ENCODE measurements at places on chromosomes 5 and 9.

DNA sequence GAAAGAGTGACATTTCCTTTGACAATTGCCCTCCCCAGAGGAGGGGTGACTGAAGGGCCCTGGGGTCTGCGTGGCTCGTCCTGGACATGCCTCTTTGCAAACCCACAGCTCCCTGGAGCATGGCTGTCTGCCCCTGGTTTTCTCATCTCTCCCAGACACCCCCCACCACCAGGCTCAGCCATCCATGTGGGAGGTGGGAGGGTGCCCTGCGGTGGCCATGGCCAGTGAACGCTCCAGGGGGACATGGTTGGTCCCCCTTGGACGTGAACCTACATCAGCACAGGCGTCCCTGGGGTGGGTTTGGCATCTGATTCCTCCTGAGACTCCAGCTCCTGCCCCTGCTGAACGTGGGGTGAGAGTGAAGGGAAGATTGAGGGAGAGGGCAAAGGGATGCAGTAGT is 67.7 kb upstream of the LMX1B start:
- DNase-seq = no peak

- no peak for DNase-seq
Measured at GRCh38 chr5:74148321-74148720, 492.2 kb downstream of the ENC1 start.

GRCh38 chr5:115583474-115583873 is 18.8 kb downstream of the TICAM2 start:
- DNase-seq = no peak

- no peak for DNase-seq
Measured at GRCh38 chr5:6567068-6567467, 65.8 kb downstream of the NSUN2 start.

DNA sequence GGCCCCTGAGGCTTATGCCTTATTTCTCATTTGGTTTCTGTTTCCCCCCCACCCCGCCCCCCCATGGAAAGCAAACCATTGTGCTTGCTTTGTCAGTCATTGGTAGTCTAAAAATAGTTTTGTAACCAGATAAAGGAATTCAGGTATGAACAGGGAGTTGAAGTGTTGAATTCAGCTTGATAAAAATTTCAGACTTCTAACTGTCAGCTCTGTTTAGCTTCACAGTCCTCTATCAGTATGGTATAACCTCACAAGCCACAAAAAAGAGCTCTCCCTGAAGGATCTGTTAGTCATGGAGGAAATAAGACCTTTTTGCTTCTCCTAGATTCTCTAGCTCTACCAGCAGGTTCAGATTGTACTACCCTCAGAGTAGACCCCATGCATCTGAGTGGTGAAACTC is 378.1 kb downstream of the TMEM38B start:
- no peak for DNase-seq

DNA sequence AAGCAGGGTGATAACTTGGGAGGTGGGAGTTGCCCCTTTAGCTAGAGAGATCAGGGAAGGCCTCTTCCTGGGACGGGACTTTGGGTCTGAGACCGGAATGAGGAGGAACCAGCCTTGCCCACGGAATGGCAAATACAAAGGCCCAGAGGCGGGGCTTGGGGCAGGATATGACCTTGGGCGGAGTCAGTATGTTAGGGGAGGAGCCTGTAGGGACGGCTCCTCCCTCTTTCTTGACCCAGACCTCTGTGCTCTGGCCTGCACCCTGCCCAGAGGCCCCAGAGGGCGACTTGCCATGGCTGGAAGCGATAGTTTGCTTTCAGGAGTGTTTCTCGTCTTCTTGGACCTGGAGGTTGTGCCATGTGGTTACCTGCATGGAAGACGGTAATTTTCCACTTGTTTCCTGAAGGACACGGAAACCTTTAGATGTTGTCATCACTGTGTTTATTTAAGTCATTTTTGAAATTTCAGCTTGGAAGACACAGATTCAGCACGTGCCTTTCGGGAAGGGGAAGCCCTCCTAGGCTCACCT is 85.6 kb downstream of the DAB2IP start:
- DNase-seq = no peak

DNA sequence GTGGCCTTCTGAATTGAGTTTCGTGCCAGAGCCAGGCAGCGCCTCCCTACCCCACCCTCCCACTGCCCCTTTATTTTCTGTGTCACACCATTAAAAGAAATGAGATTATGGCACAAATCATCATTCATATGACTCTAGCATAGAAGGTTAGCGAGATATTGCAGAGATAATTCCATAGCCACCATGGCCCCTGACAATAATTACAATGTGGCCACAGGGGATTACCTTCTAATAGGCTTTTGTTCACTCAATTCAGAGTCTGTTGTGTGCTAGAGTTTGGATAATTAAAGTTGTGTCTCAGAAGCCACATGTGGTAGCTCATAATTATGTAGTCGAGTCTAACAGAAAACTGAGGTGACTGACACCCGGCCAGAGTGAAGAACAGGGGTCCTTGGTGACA is 428.1 kb downstream of the ARHGEF28 start:
- DNase-seq = no peak

DNA sequence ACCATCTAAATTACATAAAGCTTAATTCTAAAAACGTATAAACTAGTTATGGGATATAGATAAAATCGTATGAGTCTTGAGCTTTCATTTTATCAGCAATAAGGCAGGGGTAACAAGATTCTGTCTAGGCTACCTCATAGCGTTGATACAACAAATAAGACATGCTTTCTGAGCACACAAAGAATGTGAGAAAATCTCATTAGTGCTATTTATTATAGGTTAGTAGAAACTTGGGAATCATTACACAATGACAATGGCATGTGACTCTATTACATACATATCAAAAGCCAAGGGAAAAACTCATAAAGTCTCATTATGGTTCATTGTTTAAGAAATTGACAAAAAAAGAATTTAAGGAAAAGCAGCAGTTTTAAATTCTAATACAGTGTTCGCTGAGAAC is 448.6 kb downstream of the PLK2 start:
- no peak for DNase-seq

- DNase-seq = no peak
Measured at GRCh38 chr5:38755181-38755580, 90.6 kb upstream of the OSMR start.

DNA sequence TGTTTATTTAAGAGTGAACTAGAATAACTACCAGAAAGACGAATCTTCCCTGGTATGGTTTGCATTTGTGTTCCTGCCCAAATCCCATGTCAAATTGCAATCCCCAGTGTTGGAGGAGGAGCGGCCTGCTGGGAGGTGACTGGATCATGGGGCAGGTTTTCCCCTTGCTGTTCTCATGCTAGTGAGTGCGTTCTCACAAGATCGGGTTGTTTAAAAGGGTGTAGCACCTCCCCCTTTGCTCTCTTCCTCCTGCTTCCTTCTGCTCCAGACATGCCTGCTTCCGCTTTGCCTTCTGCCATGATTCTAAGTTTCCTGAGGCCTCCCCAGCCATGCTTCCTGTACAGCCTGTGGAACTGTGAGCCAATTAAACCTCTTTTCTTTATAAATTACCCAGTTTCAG is 210.3 kb upstream of the TBC1D2 start:
- no peak for DNase-seq

DNA sequence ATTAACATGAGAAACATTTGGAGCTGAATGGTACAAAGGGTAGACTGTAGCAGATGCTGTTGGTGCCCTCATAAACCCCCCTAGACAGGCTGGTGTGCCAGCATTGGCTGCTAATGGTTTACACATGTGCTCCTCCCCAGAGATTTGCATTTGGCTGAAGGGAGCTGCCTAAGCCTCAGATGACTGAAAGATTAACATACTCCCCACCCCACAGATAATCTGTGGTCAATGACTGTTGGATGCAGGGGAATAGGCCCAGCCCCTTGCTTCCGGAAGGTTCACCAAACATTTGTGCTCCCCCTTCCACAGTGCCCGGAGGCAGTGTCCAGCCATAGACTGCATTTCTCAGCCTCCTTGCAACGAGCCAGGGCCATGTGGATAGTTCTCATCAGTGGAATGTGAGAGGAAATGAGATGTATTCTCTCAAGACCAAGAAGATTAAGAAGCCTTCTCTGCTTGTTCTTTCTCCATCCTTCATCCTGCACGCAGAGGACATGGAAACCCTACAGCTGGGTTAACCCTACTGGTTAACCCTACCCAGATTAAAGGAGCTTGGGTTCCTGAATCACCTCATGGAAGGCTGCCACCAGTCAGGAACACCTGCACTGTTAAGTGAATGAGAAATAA is 79.6 kb downstream of the PHAX start:
- DNase-seq = no peak

GRCh38 chr9:98495530-98495929 is 213.2 kb downstream of the GABBR2 start:
- no peak for DNase-seq

GRCh38 chr9:135023088-135023785 is 64.2 kb upstream of the OLFM1 start:
- DNase-seq = no peak

DNA sequence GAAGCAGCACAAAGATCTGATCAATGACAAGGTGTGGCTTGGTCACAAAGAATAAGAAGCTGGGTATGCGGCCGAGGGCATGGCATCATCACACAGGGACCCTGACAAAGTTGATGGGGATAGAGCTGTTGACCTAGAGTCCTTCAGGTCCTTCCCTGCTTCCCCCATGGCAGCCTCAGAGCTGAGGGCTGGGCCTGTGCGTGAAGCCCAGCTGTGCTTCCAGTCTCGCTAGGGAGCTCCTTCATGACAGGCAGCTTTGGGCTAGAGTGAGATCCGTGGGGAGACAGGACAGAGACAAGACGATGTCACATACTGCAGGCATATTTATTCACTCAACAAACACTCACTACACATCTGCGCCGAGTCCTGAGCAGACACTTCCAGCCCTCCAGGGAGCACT is 56.4 kb upstream of the NEURL1B start:
- no peak for DNase-seq

Data from iPS DF 6.9 (cell line).